ENCODE measurements at places on chromosomes 1 and 21.

- no peak for DNase-seq
Measured at GRCh38 chr1:29465755-29466154, 229.4 kb downstream of the PTPRU start.

DNA sequence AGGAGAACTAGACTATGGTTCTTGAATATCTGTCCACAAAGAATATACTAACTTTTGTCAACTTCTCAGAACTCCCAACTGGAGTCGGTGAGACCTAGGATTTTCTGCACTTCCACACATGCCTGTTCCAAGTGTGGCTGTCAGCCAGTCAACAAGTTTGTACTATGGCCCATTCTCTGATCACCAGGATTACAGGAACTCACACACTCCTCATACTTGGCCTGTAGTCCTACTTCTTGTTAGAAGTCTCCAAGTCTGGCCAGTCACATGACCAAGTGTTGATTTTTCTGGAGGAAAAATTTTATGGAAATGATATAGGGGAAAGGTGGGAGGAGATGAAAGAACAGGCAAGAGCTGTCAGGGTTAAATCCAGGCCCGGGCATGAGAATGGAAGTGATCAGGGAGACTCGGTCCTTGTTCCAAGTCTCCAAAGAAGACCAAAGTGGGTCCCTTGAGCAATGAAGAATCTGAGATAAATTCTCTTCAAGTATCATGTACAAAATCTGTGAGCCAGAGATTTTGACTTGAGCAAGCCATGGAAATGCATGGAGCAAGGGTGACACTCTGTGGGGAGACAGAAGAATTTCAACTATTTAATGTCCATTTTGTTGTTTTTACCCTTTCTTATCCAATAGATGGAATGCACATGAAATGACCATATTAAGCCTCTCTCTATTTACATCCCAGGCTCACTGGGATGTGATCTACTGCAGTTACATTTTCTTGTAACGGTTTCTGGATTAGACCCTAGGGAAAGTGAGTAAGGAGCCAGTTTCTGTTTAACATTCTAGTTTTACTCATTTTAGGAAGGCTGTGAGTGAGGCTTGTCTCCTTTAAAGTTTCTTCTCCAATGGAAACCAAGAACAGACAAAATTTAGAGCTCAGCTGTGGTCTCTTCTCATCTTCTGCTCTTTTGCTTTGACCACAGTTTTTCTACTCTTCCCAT is 320.9 kb downstream of the ASTN1 start:
- DNase-seq = peak; percentile 48

DNA sequence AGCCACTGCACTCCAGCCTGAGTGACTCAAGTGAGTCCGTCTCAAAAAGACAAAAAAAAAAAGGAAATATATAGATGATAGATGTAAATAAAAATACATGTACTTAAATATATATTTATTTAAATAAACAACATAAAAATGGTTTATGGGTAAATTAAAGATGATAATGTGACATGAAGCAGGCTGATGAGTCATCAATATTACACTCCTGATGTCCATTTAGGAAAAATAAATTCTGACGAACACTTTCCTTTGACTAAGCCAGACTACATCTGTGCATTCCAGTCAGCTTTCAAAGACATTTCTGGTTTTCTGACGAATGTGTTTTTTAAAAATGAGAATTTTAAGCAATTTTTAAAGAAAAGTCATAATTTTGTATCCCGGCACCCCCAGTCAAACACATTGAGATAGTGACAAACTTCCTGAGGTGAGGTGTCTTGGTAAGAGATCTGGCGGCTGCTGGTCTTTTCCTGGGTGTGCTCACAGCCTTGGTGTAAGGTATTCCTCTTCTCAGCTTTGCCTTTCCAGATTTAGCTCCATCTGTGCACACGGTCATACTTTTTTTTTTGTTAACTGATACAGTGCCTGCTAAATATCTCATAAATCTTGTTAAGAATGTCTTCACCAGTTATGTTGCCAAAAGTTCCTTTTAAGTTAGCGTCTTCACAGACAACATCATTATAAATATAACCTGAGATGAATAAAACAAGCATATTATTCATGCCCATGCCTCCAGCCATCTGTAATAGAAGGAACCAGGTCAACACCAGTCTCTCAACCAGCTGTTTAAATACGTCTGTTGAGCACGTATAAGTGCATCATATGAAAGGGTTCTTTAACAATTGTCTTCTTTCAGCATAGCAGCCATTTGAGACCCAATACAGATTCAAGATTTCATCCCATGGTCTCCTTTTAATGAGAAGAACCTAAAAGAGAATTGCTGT is 214.5 kb upstream of the PLD5 start:
- DNase-seq = no peak

DNA sequence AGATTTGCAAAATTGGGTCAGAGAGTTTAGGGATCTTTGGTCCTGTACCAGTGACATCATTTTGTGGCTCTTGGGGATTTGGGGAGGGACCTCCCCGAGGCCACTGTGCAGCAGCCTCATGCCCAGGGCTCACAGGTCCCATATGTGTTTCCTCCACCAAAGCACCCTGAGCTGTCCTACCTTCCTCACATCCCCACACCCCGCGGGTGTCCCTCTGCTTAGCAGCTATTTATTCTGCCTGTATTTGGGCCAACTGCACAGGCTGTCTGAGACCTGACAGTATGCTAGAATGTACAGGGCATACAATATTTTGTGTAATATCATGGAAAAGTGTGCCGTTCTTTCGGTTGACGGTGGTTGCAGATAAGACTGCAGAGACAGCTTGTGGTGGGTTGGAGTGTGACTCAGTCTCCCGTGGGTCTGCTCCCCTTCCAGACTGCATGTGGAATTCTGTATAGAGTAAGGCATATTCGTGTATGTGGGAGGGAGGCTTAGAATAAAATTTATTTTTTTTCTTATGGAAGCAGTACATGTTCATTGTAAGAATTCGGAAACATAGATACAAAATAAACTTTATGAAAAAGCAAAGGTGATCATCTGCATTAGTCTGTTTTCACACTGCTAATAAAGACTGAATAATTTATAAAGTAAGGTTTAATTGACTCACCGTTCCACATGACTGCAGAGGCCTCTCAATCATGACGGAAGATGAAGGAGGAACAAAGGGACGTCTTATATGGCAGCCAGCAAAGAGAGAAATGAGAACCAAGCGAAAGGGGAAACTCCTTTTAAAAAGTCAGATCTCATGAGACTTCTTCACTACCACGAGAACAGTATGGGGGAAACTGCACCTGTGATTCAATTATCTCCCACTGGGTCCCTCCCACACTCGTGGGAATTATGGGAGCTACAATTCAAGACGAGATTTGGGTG is 84.4 kb downstream of the ADARB1 start:
- no peak for DNase-seq

GRCh38 chr21:28738882-28739281 is 253.8 kb downstream of the LTN1 start:
- DNase-seq = no peak

GRCh38 chr21:14403681-14404318 is 20.9 kb upstream of the HSPA13 start:
- peak; percentile 42 for DNase-seq

- no peak for DNase-seq
Measured at GRCh38 chr1:78277253-78277652, 213.5 kb upstream of the PTGFR start.

- no peak for DNase-seq
Measured at GRCh38 chr1:2272686-2273400, 44.7 kb downstream of the SKI start.

Measured in HEK293T (cell line).